ENCODE measurements at places on chromosomes 7 and 10.

DNA sequence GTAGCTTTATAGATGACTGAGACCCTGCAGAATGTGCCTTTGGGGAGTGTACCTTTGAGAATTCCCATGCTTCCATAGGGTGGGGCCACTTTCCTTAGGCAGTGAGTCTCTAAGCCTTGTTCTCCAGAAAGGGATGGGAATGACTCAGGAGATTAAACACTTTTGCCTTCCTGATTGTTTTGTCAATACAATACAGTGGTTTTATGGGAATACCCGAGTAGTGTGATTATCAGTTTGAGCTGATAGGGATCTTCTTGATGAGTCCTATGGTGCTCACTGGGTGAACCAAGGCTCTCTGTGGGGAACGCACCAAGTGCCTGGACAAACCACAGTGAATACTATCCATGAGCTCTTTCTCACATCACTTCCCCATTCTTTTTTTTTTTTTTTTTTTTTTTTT, 6.3 kb downstream of the MYOF start:
- no peak for DNase-seq

DNA sequence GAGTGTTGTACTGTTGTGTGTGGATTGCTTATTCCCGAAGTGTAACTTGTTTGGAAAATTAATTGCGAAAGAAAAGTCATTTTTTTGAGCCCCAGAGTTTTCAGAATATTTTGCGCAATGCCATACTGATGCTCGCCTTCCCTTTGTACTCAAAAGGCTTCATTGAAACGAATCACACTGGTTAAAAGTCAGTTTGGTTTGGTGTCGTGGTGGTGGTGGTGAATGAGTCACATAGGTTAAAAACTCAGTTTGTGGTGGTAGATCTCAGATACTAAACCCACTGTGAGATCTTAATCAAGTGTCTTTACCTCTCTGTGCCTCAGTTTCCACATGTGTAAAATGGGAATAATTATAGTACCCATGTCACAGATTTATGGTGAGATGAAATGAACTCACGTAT, 61.1 kb upstream of the IL6 start:
- DNase-seq, result peak; percentile 51

- DNase-seq, result no peak
These were observed 663.6 kb downstream of the GRM8 start for GRCh38 chr7:126589068-126589684.

GRCh38 chr7:7109934-7110333, 72.4 kb upstream of the C1GALT1 start:
- DNase-seq, result no peak

GRCh38 chr7:132298790-132299189, 277.5 kb downstream of the PLXNA4 start:
- no peak for DNase-seq

DNA sequence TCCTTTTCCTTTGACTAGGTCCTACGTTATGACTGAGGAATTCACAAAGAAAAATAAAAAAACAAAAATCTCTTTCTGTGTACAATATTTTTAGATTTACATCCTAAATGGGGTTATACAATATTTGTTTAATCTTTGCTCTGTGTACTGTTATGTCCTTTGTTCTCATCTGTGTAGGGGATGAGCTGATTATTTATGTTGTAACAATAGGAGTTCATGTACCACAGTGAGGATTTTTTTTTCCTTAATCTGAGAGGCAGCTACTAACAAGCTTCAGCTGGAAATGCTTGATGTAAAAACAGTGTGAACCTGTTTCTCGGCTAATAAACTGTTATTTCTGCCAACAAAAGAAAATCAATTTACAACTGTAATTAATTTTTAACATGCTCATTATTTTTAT, 58.0 kb downstream of the ORC5 start:
- DNase-seq, result no peak

DNA sequence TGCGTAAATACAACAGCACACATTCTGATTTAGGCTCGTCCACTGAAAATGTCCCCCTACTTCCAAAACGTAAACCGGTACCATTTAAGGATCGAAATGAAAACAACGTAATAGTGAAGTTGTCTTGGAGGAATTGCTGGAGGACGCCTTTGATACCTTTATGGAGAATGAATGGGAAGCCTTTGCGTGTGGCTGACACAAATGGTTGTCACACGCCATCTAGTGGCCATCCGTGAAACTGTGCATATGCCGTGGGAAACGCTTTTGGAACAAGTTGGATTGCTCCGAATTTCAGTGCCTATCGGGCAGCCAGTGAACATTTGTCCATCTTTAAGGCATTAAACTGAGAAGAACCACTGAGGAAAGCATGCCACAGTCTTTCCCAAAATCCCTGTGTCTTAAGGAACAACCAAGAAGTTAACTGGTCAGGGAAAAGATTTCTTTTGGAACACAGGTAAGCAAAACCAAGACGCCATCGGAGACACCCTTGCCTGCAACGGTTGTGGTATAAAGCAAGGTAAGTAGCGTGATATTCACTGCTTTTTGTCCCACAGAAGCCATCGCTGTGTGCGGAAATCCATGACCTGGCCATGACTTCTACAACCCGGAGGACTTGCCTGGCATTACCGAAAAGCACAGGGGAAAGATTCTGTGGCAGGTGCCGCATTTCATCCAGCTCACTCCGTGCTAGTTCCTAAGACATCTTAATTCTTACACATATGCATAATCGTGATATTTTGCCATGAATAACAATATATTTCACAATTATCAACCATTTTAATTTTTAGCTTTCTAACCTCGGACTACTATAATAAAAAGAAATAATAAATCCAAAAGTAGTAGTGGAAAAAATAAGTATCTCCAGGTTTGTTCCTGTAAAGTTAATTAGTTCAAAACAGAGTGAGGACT, 100.6 kb downstream of the FAM204A start:
- peak; percentile 68 for DNase-seq

GRCh38 chr7:142321391-142321790, 63.5 kb upstream of the PRSS58 start:
- DNase-seq, result no peak

DNA sequence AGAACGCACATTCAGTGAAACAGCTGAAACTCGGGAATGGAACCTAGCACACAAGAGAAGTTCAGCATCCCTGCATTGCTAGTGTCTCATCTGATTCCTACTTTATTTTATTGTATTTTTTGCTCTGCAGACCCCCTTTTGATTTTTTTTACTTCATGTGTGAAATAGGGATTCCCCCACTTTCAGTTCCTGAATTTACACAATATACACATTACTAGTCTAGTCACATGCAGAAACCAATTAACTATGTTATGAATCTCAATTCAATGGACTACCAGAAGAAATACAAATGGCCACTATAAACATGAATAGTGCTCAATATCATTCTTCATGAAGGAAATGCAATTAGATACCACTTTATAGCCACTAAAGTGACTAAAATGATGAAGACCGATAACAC, 386.1 kb upstream of the COBL start:
- DNase-seq, result no peak

DNA sequence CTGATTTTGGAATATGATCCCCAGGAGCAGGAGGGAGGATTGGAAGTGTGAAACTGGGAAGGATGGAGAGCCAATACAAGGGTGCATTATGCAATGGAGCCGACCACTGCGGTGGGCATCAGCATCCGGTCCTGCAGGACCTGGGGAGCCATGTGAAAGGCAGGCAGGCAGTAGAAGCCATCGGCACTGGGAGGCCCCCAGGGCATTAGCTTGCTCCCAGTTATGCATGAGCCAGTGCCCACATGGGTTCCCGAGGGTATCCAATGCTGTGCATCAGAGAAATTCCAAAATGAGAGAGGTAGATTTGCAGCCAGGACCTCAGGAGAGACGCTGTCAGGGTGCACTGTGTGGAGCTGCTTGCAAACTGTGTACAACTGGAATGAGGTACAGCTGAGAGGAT, 8.7 kb upstream of the KCP start:
- DNase-seq, result no peak

GRCh38 chr7:158399762-158400161, 187.9 kb downstream of the PTPRN2 start:
- no peak for DNase-seq

- no peak for DNase-seq
These were observed 9.9 kb upstream of the ARHGAP22 start for GRCh38 chr10:48614481-48615390.

DNA sequence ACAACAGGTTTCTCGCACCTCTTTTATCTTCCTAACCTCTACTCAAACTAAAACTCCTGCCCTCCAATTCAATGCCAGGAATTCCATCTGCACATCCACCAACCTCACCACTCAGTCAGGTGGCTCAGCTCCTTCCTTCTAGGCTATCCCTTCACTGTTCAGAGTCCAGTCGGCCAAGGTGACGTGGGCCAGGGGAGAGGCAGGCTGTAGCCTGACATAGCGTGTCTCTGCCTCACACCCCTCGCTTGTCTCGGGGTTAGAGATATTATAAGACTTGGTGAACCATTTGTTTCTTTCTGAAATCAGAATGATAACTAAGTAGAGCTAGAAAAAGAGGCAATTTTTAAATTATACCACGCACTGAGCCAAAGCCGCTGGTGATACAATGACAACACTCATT, 31.1 kb downstream of the HIPK2 start:
- DNase-seq, result no peak

- DNase-seq, result no peak
These were observed 9.5 kb upstream of the ING3 start for GRCh38 chr7:120941064-120941463.

DNA sequence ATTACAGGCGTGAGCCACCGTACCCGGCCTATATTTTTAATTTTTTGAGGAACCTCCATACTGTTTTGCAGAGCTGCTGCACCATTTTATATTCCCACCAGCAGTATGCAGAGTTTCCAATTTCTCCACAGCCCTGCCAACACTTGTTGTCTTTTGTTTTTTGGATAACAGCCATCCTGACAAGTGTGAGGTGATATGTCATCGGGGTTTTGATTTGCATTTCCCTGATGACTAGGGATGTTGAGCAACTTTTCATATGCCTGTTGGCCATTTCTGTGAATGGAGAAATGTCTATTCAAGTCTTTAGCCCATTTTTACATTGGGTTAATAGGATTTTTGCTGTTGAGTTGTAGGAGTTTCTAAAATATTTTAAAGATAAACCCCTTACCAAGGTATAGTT, 22.2 kb downstream of the ENTPD7 start:
- DNase-seq, result no peak

GRCh38 chr7:91358303-91358702, 94.1 kb downstream of the FZD1 start:
- DNase-seq, result no peak

- DNase-seq, result peak; percentile 64
These were observed 78.6 kb upstream of the C10orf90 start for GRCh38 chr10:126749015-126749655.

DNA sequence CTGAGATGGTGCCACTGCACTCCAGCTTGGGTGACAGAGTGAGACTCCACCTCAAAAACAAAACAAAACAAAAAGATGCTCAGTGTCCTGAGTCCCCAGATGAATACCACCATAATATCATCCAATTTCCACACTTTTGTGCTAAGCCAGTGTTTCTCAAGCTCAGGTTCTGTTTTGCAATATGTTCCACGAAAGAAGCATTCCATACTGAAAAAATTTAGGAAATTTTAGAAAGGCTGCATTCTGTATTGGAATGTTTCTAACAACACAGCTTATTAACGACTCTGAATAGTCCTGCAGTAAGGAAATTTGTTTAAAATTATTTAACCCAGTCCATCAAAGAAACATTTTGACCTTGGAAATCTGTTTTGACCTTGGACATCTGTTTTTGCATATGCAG, 142.4 kb downstream of the EPC1 start:
- no peak for DNase-seq

DNA sequence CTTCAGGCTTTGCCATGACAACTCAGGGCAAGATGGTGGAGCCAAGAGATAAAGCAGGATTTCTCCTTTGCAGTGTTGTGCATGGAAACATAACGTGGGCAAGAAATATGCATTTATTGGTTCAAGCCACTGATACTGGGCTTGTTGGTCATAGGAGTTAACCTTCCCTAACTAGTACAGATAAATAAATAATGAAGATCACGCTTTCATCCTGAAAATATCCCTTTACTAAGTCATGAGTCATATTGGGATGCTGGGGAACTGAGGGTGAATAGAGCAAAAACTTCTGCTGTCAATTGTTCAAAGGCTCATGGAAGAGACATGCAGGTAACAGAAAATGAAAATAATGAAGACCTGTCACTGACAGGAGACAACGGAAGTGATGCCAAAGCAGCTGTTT, 55.5 kb downstream of the TES start:
- no peak for DNase-seq

DNA sequence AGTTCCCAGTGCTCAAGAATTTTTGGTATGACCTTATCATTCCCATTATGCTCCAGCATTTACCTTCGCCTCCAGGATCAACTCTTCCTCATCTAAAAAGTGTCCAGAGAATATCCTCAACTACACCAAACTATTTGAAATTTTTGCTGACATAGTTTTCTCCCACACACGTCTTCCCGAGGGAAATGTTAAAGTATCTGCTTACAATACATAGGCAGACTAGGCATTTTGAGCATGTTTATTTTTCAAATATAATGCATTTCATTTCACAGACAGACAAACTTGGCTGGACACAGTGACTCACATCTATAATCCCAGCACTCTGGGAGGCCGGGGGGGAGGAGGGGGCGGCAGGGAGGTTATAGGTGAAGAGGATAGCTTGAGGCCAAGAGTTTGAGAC, 177.1 kb upstream of the TRIM24 start:
- DNase-seq, result no peak

DNA sequence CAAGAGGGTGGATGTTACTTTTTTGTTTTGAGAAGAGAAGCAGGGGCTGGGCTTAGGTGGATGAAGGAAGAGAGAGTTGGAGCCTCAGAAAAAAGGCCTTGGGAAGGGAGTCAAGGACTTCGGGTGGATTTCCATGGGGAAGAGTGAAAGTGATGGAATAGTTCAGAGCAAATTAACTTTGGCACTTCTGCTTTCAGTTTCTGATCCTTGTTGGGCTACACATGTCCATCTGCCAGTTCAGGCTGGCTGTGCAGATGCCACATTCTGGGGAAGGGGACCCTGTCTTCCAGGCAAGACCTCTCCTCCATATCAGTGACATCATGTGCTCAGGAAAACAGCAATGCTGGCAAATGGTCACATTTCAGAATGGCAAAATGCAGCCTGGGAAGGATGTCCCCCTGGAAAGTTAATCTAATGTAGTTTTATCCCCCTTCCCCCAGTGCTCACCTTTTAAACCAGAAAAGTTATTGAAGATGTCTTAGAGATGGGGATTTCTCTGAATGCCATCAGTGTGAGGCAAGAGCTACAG, 86.0 kb downstream of the WDFY4 start:
- no peak for DNase-seq

DNA sequence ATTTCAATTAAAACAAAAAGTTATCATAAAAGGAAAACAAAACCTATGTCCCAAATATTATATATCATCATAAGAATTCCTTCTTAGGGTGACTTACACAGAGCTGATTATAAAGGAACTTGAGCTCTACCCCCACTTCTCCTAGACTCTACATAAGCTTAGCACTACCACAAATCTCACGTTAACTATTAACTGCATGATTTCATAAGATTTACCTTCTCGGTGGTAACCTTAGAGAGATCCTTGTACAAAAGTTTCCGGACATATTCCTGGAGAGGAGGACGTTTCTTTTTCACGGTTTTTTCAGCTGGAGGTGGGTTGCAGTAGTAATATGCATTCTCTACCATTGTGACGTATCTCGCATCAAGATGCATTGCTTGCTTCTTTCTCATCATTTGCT, 83.7 kb downstream of the UPF2 start:
- no peak for DNase-seq

GRCh38 chr10:62109587-62110293, 158.9 kb downstream of the RTKN2 start:
- no peak for DNase-seq

GRCh38 chr10:61040399-61041016, 96.5 kb upstream of the RHOBTB1 start:
- no peak for DNase-seq

All from activated naive CD8-positive, alpha-beta T cell treated with anti-CD3 and anti-CD28 coated beads, Interleukin-2, amount 50 U/mL, for 24 hours (primary cell).